Breast epithelium (tissue), 4 donors: ENCODE measurements at places on chromosomes 7 and 10. TPM values are rescaled to one million over a fixed set of nuclear protein-coding genes. Genes with fewer than 3 reads are reported as not detected.
A peak's percentile ranks its signal among the peaks of the same experiment; 100 is the strongest.

Gene SIRT1
- total RNA-seq: 43.3 TPM

Gene DNAJC12
- total RNA-seq: 0.96 TPM

Gene MSMB
- total RNA-seq: 7.2 TPM

Gene FOXK1
- 15.7 TPM for total RNA-seq

Gene OR13A1
- not detected for total RNA-seq

DNA sequence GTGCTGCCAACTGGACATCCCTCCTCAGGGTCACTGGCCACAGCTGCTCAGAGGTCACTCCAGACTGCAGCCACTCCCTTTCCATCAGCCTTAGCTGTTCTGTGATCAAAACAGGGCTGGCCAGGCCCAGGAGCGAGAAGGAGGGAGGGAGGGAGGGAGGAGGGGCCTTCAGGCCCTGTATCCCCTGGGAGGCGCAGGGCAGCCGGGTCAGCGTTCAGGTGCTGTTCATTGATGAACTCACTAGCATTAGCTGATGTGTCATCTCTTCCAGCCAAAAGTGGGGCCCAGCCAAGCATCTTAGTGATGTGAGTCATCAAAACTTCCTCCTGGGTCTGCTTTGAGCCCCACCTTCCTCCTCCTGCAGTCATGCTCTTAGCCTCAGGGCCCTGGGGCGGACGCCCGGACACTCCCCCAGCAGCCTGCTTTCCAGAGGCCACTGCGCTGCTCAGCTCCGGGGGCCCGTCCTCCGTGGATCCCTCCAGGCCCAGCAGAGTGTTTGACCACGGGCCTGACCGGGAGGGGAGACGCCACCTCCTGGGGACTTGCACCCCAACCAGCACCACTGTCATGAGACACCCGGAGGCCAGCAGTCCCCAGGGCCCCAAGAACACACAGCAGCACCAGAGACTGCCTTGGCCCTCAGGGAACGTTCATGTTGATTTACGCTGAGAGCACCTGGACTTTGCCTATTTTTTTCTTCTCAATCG lies 149.2 kb downstream of the PRKAG2 start:
- peak; percentile 79 for DNase-seq

DNA sequence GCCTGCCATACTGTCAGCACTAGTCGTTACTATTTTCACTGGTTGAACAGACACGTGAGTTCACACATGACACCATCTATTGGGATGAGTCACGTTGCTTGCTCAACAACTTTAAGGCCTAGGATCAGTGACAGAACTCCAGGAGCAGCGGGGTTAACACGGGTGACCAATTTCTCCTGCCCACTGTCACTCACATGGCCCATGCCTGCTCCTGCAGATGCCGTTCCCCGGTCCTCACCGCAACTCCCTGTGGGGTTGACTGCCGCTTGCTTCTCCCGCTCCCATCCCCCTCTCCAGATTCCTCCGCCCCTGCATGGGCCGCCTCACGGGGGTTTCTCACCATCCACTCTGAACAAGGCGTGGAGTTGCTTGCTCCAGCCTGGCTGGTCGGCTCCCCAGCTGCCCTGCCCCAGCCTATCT lies 128.2 kb downstream of the TAX1BP1 start:
- DNase-seq: no peak

GRCh38 chr7:22295402-22296264 lies 61.3 kb downstream of the RAPGEF5 start:
- DNase-seq: no peak

- no peak for DNase-seq
Measured at GRCh38 chr7:130758429-130759056, 24.5 kb upstream of the KLF14 start.
